ENCODE measurements at places on chromosomes 16 and 17.

DNA sequence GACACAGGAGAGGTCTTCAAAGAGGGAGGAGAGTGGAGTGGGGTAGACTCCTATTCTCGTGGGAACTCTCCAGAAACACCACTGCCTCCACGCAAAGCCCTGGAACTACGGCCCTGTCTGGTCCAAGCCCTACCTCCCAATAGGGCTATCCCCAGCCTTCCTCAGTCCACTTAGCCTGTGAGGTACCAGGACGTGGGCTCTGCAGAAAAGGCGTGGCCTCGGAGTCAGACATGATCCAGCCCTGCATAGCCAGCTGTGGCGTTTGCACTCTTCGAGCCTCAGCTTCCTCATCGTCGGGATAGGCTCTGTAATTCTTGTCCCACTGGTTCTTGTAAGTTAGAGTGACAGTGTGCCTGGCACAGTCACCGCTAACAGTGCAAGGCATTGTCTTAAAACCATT is 13.8 kb downstream of the ENDOV start:
- no peak for DNase-seq

- DNase-seq: no peak
Observed at GRCh38 chr17:31136319-31136718, 41.5 kb downstream of the NF1 start.

- DNase-seq: no peak
Observed at GRCh38 chr17:8161289-8162232, 1.2 kb downstream of the VAMP2 start.

GRCh38 chr17:69561462-69561861 is 147.0 kb downstream of the MAP2K6 start:
- no peak for DNase-seq

DNA sequence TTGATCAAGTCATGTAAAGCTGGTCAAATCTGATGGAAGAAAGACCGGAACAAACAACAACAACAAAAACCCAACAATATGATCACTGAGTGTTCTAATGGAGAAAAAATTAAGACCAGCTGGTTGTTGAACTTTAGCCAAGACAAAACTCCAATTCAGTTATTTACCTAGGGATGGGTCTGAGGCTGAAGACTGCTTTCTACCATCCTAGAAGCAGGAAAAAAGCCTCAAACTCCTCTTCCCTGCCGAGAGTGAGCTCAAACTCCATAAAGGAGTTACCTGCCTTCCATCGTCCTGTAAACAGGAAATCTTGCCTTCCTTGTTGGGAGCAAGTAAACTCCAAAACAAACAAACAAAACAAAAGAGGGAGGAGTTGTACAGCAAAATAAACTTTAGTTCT is 23.1 kb upstream of the TMEM98 start:
- no peak for DNase-seq

DNA sequence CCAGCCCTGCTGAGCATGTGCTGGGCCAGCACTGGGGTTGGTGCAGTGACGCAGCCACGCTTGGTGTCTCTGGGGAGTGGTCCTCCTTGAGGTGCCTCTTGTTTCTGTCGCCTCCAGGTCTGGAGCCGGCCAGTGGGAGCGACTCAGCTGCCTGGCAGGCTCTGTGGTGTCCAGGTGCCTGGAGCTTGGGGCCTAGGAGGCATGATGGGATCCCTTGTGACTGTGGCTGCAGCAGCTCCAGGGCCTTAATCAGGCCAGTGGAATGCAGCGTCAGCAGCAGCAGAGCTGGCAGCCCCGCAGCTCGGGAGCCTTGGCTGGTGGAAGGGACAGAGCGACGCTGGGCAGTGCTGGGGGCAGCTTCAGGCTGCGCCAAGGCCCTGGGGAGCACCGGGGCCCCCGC is 74.7 kb upstream of the CIBAR2 start:
- DNase-seq: no peak
